ENCODE measurements at places on chromosomes 4 and X.

- no peak for DNase-seq
Measured at GRCh38 chr4:26044524-26044923, 130.5 kb downstream of the SMIM20 start.

GRCh38 chr4:29052266-29052665 is 1667.9 kb upstream of the PCDH7 start:
- no peak for DNase-seq

GRCh38 chr4:76504613-76505465 is 69.8 kb downstream of the SHROOM3 start:
- no peak for DNase-seq

GRCh38 chr4:139718833-139719232 is 53.2 kb downstream of the MGST2 start:
- DNase-seq: no peak

GRCh38 chrX:8504451-8504850 is 39.8 kb downstream of the VCX3B start:
- DNase-seq: no peak

- no peak for DNase-seq
Measured at GRCh38 chr4:24910499-24910898, 2.3 kb downstream of the CCDC149 start.

- peak; percentile 30 for DNase-seq
Measured at GRCh38 chrX:154695911-154696675, 42.7 kb upstream of the CTAG2 start.

DNA sequence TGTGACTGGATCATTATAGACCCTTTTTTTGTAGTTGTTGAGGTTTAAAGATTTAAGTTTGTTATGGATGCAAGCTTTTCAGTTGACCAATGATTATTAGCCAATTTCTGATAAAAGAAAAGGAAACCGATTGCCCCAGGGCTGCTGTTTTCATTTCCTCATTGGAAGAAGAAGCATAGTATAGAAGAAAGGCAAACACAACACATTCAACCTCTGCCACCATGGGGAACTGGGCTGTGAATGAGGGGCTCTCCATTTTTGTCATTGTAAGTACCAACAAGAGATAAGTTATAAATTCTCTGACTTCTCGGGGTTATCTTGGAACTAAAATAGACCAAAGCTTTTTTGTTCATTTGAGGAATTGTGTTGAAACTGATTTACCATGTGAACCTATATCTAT is at the start of gene CYBB:
TSS of gene CYBB (plus strand) at position 203 of the 400 bp plus-strand sequence. CDS start at position 222, 19 bp downstream.
- DNase-seq: no peak

- DNase-seq: no peak
Measured at GRCh38 chr4:122806981-122807679, 19.5 kb upstream of the FGF2 start.

GRCh38 chr4:80424225-80424581 is 88.7 kb downstream of the CFAP299 start:
- DNase-seq: no peak

- no peak for DNase-seq
Measured at GRCh38 chr4:173704201-173704600, 174.2 kb upstream of the HAND2 start.

DNA sequence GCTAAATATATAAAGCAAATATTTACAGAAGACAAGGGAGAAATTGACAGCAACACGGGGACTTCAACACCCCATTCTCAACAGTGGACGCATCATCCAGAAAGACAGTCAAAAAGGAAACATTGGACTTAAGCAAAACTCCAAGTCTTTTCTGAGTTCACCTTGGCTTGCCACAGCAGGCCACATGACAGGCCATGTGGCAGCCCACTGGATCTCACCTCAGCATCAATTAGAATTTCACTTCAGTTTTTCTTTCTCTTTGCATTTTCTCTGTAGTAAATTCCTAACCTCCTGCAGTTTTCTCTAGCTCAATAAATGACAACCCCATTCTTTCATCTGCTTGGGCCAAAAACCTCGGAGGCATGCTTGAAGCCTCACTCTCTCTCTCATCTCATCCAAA is 12.4 kb downstream of the SMIM9 start:
- DNase-seq: no peak

- DNase-seq: no peak
Measured at GRCh38 chr4:138535316-138535715, 293.2 kb upstream of the SLC7A11 start.

- DNase-seq: no peak
Measured at GRCh38 chrX:152405561-152405960, 45.6 kb downstream of the GABRA3 start.

GRCh38 chr4:1321946-1322650 is 24.9 kb upstream of the UVSSA start:
- DNase-seq: no peak

- no peak for DNase-seq
Measured at GRCh38 chr4:118953276-118953675, 64.6 kb downstream of the SYNPO2 start.

DNA sequence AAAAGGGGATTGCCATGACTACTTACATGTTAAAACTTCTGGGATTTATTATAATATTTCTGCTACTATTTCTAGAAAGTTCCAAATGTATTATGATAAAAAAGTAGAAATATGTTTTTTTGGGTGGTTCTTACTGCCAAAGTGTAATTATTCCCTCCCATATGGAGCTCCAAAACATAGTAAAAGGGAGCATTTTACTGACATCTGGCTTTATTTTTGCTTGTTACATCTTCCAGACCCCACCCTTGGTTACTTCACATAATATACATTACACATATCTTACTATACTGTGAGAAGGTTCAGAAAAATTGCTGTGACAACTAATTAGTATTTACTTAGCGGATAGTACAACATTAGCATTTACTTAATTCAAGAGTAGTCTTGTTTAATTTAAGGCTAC is 205.1 kb upstream of the TLL1 start:
- no peak for DNase-seq

- DNase-seq: no peak
Measured at GRCh38 chr4:7389101-7389701, 45.5 kb downstream of the PSAPL1 start.

DNA sequence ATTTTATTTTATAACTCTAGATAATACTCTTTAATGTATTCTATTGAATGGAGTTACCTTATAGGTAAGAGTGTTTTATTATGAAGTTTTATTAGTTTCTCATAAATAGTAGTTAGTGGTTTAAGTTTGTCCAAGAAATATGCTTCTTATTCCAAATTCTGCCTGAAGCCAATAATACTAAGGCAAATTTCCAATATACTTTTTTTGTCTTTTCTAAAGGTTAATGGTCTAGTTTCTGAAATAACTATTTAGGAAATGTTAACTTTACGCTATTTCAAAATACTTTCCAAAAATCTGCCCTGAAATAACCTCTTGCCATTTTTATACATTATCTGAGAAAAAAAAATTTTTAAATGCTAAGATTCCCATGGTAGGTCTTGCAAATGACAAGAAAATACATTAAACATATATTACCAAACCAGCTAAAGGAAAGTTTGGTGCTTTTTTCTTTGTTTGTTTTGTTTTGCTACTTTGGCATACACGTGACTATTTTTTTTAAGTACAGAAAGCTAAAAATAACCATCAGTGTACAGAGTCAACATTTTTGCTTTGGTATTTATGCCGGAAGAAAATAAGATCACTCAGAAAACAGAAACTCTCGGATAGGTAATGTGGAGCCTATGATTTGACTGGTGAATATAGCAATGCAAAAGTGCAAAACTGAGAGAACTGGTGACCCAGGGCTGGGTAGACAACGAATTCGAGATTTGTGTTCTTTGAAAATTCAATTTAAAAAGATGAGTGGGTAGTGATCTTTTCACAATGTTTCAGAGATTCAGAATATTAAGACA is 29.8 kb downstream of the PCDH18 start:
- no peak for DNase-seq

DNA sequence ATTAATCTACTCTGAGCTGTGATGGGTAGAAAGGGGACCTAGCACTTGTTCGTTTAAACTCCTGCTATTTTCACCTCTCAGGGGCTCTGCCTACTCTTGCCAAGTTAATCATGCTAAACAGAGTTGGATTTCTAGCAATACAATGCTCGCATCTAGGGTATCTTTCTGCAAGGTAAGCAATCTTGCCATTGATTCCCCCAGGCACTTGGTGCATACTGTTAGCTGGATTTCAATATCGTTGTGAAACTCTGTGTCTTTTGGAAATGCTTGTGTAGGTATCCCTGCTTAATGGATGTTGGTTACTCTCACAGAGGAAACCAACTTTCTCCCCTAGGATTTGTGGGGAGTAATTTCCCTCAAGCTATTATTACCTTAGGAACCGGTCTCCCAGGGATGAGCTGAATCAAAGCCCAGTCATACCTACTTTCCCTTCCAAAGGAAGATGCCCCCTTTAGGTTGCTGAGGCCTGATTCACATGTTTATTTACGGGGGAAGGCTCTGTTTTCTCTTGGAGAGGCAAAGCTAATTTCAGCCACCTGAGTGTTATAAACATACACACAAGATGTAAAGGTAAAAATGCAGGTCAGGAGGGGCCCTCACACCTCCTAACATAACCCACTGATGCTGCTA is 366.8 kb downstream of the FBXW7 start:
- no peak for DNase-seq

GRCh38 chr4:114677346-114677979 is 78.9 kb downstream of the UGT8 start:
- no peak for DNase-seq

GRCh38 chr4:6598127-6598526 is 23.1 kb downstream of the MAN2B2 start:
- DNase-seq: no peak

- no peak for DNase-seq
Measured at GRCh38 chr4:176874721-176875445, 82.2 kb upstream of the VEGFC start.

- no peak for DNase-seq
Measured at GRCh38 chr4:114040319-114041116, 61.1 kb upstream of the ARSJ start.

- DNase-seq: no peak
Measured at GRCh38 chr4:182142176-182143085, 100.8 kb upstream of the TENM3 start.

- no peak for DNase-seq
Measured at GRCh38 chr4:948101-948935, 16.1 kb downstream of the TMEM175 start.

GRCh38 chr4:3385711-3386420 is 55.9 kb upstream of the HGFAC start:
- no peak for DNase-seq

- DNase-seq: no peak
Measured at GRCh38 chr4:145493166-145493565, 11.5 kb downstream of the SMAD1 start.

- DNase-seq: no peak
Measured at GRCh38 chr4:84451546-84451945, 47.5 kb downstream of the NKX6-1 start.

DNA sequence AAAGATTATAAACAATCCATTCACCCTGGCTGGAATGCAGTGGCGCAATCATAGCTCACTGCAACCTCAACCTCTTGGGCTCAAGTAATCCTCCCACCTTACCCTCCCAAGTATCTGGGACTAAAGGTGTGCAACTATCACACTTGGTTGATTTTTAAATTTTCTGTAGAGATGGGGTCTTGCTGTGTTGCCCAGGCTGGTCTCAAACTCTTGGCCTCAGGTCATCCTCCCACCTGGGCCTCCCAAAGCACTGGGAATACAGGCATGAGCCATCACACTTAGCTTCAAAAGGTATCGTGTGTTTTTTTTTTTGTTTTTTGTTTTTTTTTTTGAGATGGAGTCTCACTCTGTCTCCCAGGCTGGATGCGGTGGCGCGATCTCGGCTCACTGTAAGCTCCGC is 71.5 kb downstream of the FRYL start:
- DNase-seq: no peak

- DNase-seq: no peak
Measured at GRCh38 chr4:104870495-104871233, 276.0 kb upstream of the TET2 start.

DNA sequence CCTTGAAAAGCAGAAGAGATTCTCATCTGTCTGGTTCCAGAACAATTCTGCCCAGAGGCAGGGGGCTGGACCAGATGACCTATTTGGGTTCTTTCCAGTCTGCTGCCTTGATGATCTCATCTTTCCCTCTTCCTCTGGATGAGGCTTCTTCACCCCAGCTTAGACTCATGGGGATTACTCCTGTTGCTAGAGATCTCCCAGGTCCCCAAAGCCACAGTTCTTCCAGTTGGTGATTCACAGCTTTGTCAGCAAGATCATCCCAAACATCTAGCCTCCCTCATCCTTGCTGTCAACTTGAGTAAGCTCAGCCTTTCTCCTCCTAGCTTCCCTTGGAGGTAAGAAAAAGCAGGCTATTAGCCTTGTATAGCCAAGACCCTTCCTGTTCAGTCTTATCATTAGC is 64.2 kb upstream of the PJA1 start:
- peak; percentile 19 for DNase-seq

DNA sequence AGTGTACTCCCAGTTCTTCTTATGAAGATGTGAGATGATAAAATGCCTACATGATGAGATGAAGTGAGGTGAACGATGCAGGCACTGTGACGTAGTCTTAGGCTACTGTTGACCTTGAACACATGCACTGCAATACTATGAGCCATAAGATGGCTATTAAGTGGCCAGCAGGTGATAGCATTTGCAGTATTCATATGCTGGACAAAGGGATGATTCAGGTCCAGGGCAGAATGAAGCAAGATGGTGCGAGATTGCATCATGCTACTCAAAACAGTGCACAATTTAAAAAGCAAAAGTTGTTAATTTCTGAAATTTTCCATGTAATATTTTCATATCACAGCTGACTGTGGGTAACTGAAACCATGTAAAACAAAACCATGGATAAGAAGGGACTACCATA is 781.4 kb downstream of the PCDH18 start:
- no peak for DNase-seq

DNA sequence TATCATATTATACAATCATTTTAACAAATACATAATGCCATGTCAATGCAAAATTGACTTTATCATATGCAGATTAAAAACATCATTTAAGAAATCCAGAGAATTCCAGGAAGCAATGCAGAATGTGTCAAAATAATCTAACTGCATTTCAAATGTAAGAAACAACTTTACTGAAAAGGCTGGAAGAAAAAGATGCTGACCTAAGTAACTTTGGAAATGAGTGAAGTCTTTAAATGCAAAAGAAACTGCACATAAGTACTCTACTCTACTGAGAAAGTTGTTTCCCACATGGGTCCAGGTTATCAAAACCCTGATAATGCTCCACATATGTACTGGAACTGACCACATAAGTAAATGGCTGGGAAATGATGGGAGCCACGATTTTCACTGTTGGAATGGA is 149.9 kb downstream of the EVC2 start:
- no peak for DNase-seq

- no peak for DNase-seq
Measured at GRCh38 chrX:42943051-42943974, 165.3 kb upstream of the PPP1R2C start.
